Stimulated activated CD8-positive, alpha-beta memory T cell treated with anti-CD3 and anti-CD28 coated beads, Interleukin-12 subunit alpha, Interleukin-12 subunit beta, amount 100 ng/mL, for 4 hours (primary cell): ENCODE measurements at places on chromosomes 6 and 20.

GRCh38 chr20:17958373-17959256 is 10.0 kb downstream of the SNX5 start:
- no peak for DNase-seq

DNA sequence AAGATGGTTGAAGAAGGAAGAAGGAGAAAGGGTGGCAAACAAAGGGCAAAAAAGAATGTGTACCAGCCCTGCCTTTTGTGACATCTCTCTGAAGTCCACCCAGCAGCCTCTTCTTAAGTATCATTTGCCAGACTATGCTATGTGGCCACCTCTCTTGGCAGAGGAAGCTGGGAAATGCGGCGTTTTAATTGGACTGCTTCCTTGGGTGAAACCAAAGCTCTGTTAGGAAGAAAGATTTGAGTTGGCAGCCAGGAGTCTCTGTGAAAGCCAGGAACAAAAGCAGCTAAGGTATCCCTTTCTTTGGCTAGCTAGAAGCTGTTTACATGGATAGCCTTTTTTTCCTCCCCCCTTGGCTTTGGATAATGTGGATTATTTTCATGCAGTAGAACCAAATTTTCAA is 67.5 kb upstream of the GTSF1L start:
- DNase-seq = no peak

DNA sequence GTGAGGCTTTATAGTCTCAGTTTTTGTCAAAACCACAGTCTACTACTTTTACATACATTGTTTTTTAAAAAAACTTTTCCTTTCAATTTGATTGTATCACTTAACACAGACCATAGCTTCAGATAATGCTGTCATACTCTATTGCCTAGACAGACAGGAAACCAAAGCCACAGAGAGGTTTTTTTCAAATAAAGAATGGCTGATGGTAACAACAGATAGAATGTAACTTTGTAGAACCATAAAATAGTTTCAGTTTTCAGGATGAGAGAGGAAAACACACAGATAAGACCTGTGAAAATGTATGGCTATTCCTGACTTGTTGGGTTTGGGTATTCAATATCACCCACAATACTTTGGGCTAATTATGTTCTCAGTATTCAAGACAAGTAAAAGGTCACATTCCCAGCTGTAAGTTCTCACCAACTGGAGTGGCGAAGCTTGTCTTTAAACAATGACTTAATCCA is 94.0 kb downstream of the ADGRG6 start:
- DNase-seq = no peak

DNA sequence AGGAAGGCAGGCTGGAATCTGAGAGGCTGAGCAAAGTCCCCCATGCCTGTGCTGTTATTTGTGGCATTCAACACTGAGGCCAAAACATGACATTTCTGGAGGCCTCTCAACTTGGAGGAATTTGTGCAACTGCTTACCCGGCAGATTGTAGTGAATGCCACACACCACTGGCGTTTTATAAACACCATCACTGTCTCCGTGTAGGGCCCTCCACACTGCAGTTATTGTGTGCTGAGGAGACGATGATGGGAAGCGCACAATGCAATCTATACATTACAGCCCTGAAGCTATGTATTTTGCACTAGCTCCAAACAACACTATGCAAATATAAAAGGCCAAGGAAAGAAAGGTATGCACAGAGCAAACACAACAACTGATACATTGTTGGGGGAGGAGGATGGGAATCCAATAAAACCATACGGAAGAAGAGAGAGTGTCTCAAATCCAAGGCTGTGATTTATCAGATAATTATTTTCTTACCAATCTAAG is 106.5 kb downstream of the SMLR1 start:
- DNase-seq = no peak

DNA sequence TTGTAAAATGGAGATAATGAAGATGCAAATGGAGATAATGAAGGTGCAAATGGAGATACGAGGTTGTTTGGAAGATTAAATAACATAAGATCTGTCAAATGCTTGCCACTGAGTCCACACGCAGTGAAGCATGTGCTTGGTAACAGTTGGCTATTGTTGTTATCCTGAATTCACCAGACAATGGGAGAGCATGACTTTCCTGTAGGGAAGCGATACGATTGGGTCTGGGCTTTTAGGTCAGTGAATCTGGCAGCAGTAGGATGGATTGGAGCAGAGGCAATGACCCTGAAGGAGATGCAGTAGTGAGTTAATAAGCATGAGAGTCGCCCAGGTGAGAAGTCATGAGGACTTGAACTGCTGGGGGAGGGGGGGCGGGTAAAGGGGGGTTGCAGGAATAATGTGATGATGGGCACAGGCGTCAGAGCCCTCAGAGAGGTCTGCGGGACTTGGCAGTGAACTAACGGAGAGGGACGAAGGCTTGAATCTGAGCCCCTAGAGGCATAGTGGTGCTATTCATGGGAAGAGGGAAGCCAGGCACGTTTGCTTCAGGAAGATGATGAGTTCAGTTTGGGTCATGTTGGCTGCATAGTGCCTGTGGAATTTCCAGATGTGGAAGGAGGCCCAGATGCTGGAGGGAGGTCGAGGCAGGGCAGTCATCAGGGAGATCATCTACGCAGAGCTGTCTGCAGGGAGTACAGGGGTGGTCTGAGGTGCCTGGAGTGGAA is 55.4 kb downstream of the ZDHHC14 start:
- no peak for DNase-seq

- no peak for DNase-seq
Measured at GRCh38 chr6:18501663-18502013, 114.5 kb downstream of the RNF144B start.

DNA sequence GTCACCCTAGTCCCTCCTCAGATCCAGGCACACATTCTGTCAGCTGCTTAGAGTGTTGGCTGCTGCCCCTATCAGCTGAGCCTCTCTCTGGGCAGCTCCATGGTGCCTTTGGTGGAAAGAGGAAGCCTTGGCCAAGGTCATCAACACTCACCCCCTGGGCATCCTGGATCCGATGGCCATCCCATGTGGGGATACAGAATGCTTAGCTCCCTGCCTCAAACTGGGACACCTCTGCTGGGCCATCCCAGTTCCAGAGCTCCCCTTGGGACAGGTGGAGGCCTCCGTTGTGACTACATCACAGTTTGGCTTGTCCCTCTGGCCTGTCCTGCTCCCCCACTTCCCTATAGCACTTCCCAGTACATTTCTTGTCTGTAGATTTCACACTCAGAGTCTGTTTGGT is 45.6 kb downstream of the TOX2 start:
- no peak for DNase-seq

GRCh38 chr20:60104993-60105803 is 147.0 kb downstream of the CDH26 start:
- DNase-seq = no peak

DNA sequence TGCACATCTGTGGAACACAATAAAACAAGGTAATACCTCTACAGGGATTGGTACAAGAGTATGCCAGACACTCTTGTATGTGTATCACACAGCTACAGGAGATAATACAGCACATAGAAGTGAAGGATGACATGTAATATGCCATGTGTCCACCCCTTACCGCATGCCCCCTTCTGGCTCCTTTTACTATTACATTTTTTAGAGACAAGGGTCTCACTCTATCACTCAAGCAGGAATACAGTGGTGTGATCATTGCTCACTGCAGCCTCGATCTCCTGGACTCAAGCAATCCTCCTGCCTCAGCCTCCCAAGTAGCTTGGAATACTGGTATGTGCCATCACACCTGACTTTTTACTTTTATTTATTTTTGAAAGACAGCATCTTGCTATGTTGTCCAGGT is 4.2 kb upstream of the NCR3 start:
- no peak for DNase-seq

- DNase-seq = no peak
Measured at GRCh38 chr6:34891296-34891695, 2.2 kb downstream of the ANKS1A start.

DNA sequence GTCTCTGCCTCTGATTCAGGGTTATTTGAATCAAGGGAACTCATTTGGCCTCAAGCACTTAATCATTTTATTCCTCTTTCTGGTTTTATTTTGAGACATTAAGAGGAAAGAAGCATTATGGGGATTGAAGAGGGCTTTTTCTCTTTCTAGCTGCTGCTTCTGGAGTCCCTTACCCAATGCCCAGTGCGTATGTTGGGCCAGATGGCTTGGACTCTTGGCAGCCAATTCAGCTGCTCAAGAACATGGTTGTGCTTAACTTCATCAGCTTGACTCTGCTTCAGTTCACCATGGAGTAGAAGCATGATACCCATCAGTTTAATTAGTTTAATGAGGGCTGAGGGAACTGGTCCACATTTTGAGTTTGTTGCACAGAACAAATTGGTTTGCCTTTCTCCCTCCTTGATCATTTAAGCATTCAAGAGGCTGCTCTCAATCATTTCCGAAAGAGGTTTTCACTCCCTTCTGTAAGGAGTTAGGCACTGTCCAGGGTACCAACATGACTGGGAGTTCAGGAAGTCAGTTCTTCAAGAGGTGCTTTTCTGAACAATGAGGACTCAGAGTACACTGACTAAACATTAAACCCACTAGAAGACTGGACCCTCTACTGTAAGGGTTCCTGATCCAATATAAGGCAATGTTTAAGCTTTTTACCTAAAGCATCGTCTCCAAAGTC is 14.6 kb downstream of the PDYN start:
- no peak for DNase-seq

DNA sequence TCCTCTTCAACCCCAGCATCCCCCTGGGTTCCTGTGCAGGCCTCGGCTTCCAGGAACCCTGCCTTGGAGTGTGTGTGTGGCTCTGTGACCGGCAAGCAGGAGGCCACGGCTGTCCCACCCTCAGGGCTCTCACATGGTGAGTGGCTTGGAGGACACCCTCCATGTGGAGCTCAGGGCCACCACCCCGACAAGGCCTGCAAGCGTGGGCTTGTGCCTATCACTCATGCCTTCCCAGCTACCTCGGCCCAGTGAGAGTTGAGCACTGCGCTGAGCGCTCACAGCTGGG is 76.7 kb downstream of the DACT2 start:
- no peak for DNase-seq

- no peak for DNase-seq
Measured at GRCh38 chr20:49567421-49568277, at the start of gene PTGIS. PTGIS (minus strand) TSS chr20:49568137; CDS start chr20:49568116, 21 bp downstream.
